Anterior cingulate cortex (tissue), 58 donors: ENCODE measurements at places on chromosomes 11 and 22.

- no peak for DNase-seq
Measured at GRCh38 chr11:17839450-17839849, 104.9 kb downstream of the KCNC1 start.

- DNase-seq = no peak
Measured at GRCh38 chr11:128302425-128303186, 284.8 kb downstream of the ETS1 start.

DNA sequence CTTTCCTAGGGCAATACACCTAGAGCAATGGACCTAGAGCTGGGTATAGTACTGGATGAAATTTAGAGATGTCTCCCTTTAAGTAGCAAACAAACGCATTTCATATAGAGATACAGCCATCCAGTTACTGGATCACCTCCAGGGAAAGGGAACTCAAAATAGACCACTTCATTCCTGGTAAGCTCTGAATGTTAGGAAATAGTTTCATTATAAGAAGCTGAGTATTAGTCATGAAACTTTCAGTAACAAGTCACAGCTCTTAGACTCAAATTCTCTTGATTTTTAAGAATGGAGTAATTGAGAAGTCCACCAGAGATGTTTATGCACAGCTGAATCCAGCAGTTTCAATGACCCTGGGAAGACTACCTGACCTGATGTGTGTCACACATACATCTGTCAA lies 221.9 kb downstream of the FAM76B start:
- DNase-seq = no peak

DNA sequence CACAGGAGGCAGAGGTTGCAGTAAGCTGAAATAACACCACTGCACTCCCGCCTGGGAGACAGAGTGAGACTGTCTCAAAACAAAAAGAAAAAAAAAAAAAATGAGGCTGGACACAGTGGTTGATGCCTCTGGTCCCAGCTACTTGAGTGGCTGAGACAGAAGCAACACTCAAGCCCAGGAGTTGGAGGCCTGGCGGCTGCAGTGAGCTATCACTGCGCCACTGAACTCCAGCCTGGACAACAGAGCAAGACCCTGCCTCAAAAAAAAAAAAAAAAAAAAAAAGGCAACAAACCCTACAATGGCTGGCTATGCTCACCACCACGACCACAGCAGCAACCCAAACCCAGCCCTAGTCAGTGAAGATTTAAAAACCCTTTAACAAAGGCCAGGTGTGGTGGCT lies 8.2 kb downstream of the NAP1L4 start:
- no peak for DNase-seq

GRCh38 chr22:33350491-33350890 lies 292.3 kb upstream of the SYN3 start:
- no peak for DNase-seq

- no peak for DNase-seq
Measured at GRCh38 chr11:6735306-6735705, 36.5 kb downstream of the OR2AG2 start.

GRCh38 chr11:56172256-56172830 lies 4.1 kb upstream of the OR5J2 start:
- DNase-seq = no peak

- DNase-seq = no peak
Measured at GRCh38 chr22:49995041-49995360, 17.6 kb downstream of the IL17REL start.

GRCh38 chr11:117912497-117912896 lies 16.7 kb downstream of the TMPRSS13 start:
- DNase-seq = no peak

- DNase-seq = no peak
Measured at GRCh38 chr22:43127166-43127908, 15.9 kb downstream of the MCAT start.

- DNase-seq = no peak
Measured at GRCh38 chr11:95994329-95994728, 70.4 kb upstream of the MTMR2 start.

DNA sequence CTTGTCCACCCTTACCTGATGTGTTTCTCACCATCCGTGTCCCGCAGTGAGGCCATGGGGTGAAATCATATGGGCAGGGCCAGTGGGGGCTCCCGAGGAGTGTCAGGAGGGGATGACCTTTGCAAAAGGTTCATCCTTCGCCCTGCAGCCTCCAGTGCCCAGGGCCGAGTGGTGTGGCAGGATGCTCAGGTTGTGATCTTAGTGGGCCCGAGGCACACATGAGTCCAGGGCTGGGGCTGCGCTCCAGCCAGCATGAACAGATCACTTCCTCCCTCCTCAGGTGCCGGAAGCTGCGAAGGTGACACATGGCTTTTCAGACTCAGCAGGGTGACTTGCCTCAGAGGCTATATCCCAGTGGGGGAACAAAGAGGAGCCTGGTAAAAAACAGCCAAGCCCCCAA lies 2.8 kb upstream of the FKBP2 start:
- no peak for DNase-seq

DNA sequence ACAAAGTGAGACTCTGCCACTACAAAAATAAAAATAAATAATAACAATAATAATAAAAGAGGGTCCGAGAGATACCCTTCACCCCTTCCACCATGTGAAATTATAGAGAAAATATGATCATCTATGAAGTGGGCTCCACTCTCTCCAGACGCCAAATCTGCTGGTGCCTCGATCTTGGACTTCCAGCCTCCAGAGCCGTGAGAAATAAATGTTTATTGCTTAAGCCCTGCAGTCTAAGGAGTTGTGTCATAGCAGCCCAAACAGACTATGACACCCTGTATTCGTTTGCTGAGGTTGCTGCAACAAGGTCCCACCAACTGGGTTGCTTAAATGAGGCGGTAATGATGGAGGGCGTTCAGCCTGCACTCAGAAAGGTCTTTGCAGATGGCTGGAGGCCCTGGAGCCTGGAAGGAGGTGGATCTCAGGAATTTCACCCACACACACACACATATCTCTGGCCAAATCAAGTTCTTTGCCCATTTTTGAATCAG lies 7.6 kb upstream of the SEPTIN5 start:
- no peak for DNase-seq

DNA sequence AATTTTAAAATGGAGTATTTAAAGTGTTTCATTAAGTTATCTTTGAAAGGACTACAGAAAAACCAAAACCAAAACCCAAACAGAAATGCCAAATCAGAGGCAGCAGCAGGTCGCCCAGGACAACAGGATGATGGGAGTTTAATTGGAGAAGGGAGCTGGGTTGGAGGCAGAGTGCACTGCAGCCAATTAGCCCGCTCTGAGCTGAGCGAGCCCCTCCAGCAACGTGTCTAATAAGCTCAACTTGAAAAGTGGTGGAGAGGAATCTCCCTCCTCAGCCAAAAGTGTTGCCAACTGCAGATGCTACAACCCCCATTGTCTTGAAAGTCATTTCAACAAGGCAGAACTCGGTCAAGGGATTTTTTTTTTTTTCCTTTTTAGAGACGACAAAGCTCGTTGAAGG lies 323.9 kb downstream of the CADM1 start:
- no peak for DNase-seq

DNA sequence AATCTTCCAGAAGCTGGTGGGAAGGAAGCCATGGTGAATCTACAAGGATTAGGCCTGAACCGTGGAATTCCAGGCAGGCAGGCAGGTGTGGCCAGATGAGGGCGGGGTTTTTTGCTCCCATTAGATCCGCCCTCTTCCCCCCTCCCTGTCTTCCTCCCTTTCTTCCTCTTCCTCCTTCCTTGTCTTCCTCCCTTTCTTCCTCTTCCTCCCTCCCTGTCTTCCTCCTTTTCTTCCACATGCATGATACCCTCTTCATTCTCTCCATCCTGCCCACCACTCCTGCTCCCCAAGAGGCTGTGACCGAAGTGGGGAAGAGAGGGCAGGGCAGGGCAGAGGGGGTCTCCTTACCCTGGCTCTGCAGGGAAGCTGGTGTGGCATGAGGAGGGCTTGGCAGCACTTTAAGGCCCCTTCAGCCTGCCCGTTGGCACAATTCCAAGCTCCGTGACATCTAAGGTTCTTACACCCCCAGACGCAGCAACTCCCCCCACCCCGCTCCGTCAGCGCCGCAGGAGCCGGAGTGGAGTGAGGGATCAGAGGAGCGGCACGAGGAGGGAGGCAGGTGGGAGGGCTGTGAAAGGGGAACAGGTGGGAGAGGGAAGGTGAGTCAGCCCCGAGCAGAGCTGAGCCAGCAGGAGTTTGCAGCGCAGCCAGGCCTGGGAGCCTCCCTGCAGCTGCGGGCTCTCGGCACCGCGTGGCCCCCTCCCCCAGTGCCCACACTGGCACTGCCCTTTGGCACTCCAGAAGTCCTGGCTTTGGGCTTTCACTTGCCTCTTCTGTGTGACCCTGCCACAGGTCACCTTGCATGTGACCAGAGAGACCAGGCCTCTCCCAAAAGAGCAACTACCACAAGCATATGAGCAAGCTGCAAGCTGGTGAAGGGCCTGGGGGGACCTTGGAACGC lies 32.1 kb downstream of the KCNJ4 start:
- no peak for DNase-seq

DNA sequence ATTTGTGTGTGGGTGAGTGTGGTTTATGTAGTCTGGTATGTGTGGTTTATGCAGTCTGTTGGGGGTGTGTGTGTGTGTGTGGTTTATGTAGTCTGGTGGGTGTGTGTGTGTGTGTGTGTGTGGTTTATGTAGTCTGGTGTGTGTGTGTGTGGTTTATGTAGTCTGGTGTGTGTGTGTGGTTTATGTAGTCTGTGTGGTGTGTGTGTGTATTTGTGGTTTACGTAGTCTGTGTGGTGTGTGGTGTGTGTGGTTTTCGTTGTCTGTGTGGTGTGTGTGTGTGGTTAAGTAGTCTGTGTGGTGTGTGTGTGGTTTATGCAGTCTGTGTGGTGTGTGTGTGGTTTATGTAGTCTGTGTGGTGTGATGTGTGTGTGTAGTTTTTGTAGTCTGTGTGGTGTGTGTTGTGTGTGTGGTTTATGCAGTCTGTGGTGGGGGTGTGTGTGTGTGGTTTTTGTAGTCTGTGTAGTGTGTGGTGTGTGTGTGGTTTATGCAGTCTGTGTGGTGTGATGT lies 26.2 kb upstream of the PARVG start:
- no peak for DNase-seq

DNA sequence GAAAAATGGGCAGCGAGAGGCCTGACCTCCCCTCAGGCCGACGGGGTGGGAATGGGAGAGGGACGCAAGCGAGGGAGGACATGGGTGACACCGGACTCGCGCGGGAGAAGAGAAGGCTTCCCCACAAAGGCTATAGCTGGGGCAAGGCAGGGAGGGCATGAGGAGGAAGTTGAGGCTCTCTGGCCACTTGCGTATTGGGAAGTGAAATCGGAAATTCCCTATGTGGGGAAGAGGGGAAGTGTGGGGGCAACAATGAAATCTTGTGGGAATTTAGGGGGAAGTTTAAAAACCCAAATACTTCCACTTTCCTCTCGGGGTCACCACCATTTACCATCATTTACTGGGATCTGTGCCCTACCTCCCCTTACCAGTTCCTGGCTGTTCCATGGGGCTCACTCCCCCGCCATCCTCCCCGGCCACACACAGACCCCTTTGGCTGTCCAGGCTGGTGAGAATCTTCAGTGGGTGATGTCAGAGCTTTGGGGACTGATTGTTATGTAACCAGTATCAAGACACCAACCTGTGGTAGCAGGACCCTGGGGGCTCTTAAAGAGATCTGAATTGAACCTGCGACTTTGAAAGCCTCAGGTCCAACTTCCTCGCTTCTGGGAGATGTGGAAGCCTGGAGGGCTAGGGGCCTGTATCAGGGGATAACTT lies 951 bp upstream of the EHD1 start:
- DNase-seq = no peak

DNA sequence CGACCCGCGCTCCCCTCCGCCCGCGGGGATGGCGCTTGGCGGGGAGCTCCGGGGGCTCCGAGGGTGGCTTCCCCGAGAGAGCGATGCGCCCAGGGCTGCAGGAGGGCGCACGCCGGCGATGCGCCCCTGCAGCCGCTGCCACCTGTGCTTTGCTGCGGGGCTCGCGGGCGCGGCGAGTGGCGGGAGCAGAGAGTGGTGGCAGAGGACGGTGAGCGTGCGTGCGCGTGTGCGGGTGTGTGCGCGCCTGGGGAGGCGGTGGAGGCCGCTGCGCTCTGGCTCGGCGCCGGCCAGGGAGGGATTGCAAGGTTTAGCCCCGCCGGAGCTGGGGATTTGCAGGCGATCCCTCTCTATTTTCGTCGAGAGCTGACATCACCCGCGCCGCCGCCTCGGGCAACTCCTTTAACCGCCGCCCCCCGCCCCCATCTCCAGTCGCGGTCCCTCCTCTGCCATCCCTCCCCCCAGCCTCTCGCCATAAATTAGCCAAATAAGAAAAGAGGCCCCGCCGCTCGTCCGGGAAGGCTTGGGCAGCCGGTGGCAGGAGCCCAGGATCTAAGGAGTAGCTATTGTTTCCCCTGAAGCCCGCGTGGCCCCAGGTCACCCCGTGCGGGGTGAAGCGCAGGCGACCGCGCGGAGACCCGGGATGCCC lies at the start of gene SLC1A2:
Gene SLC1A2 (minus strand): TSS at position 375 of the 646 bp plus-strand sequence. CDS start 592 bp downstream, outside the sequence.
- DNase-seq = peak; percentile 78

DNA sequence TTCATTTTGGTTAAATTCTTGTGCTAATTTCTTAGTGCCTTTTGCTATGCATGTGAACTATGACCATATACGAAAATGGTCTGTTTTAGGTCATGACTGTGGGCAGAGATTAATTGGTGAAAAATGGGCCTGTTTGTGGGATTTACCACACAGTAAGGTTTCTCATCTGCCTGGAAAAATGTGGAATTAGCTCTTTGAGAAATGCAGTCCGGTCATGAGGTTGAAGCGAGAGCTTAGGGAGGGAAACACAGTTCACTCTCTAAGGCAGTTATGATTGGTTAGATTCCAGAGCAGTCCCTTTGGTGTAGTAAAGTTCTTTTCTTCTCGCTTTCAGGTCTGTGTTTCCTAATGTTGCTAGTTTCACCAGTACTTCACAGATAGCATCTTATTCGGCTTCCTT lies 1.2 kb upstream of the PDE3B start:
- DNase-seq = no peak

- no peak for DNase-seq
Measured at GRCh38 chr11:133697161-133697560, 148.2 kb downstream of the SPATA19 start.

- no peak for DNase-seq
Measured at GRCh38 chr11:126165757-126166156, 45.7 kb downstream of the RPUSD4 start.

DNA sequence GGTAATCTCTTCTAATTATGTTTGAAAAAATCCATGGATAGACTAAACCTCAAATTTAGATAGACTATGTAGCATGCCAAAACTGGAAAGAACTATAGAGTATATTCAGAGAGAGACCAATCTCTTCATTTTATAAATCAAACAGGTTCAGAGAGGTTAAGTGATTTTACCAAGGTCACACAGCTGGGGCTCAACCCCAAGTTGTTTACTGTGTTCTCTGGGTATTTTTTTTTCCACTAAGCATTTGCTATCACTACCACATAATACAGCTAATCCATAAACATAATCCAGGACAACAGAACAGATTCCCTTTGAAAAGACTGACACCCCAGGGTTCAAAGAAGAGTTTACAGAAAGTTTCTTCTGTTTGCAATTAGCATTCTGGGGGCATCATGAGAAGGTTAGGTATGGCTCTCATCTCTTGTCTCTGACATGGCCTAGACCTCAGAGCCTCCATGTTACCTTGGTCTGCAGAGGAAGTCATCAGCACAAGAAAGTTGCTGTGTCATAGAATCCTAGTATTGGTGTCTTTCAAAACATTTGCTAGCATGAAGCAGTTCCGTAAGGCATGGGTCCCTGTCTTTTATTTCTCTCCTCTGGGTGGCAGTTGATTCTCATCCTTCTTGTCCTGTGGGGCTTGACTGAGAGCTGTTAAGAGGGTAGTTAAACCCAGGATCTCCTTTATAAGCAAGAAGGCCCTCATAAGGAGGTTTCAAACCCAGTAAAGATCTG lies 94.5 kb upstream of the HSD17B12 start:
- DNase-seq = no peak
